Activated CD8-positive, alpha-beta memory T cell treated with anti-CD3 and anti-CD28 coated beads for 1 hour (primary cell): ENCODE measurements at places on chromosomes 12 and 14.

- no peak for DNase-seq
These were observed 46.9 kb upstream of the SLC16A7 start for GRCh38 chr12:59548930-59549329.

DNA sequence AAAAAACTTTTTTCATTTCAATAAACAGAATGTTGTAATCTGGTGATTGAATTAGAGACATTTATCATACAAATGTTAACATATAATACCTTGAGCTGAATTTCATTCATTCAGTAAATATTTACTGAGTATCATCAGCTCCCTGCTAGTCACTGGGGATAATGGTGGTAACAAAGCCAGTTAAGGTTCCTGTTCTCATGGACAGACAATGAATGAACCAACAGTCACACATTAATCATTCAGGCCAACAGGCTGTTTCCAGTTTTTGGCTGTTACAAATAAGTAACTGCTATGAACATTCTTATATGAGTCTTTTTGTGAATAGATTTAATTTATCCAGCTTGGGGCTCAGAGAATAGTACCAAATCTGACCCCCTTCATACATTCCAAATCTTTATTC lies 13.5 kb downstream of the EXD2 start:
- no peak for DNase-seq

GRCh38 chr14:96538097-96538989 lies 36.2 kb downstream of the PAPOLA start:
- no peak for DNase-seq

- no peak for DNase-seq
These were observed 2.4 kb upstream of the MLEC start for GRCh38 chr12:120684523-120684932.

DNA sequence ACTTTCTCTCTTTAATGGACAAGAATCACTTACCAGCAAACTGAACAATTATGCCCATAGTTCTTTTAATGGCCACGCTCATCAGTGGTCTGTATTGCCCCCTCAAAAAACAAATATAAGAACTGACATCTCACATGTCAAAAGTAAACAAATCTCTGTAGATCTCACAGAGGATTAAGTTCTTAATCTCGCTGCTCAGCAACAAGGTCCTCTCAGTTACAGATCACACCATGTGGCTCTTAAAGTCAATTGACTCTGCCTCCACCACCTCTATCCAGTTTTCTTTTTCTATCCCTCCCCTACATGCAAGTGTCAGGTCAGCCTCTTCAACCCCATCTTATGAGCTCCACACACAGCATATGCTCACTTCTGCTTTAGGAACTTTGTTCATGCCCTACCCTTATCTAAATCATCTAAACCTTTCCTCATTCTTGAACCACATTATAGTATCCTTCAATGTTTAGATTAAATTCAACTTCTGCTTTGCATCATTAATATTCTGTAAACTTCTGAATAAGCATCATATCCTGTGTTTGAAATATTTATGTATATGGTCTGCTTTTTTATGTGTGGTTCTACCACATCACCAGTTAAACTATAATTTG lies 7.2 kb downstream of the ADAM20 start:
- no peak for DNase-seq

DNA sequence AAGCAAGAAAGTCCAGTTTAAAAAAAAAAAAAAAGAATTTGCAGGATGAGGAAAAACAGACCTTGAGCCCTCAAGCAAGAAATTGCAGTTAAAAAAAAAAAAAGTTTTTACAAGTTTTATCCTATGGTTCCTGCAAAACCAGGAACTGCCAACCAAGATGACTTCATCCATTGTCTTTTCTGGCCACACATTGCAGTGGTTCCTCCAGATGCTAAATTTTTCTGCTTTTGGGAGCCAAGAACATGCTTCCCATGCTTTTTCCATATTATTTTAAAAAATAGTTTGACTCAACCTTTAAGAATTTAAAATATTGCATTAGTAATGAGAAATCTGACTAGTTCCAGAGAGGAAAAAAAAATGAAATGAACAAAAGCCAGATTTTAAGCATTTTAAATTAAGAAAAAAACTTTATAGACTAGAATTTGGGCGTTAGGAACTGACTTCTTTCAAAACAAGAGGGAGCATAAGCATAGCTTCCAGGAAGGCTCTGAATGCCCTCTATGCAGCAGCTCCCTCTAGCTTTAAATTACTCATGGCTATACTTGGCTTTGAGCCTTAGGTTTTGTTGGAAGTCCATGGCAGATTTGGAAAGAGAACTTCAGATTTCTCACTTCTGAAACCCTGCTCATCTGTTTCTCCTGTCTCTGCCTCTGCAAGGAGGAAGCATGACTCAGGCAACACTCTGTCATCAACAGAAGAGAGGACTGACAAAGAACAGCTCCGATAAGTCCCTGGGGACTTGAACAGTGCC lies 124.5 kb downstream of the GPR65 start:
- no peak for DNase-seq

- DNase-seq = no peak
These were observed 582.6 kb upstream of the ATP2B1 start for GRCh38 chr12:90290980-90291975.

DNA sequence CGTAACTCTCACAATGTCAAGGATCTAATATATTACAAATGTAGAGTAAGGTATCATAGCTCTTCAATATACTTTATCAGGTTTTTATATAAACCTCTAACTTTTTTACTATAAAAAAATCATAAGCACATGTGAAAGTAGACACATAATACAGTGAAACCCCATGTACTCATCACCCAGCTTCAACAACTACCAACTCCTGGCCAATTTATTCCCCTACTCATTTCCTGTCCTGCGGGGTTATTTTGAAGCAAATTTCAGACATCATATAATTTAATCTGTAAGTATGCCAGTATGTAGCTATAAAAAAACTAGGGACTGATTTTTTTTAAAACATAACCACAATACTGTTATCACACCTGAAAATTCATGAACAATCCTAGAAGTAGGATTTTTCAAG lies 47.7 kb downstream of the NOPCHAP1 start:
- DNase-seq = no peak

DNA sequence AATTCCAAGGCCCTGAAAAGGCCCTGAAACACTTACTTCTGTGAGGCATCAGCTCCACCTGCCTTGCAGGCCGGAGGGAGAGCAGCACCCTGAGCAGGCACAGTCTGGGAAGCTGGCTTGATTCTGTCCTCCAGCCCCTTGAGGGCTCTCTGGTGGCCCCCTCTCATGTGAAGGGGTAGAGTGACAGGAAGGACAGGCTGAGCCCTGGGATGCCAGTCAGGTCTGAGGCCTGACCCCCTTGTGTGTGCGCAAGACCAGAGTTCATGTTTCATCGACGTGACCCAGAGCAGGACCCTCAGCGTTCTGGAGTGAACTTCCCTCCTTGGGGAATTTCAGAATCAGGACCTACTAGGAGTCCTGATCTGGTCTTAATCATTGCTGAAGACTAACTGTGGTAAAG lies 1.3 kb downstream of the RNASE8 start:
- no peak for DNase-seq

DNA sequence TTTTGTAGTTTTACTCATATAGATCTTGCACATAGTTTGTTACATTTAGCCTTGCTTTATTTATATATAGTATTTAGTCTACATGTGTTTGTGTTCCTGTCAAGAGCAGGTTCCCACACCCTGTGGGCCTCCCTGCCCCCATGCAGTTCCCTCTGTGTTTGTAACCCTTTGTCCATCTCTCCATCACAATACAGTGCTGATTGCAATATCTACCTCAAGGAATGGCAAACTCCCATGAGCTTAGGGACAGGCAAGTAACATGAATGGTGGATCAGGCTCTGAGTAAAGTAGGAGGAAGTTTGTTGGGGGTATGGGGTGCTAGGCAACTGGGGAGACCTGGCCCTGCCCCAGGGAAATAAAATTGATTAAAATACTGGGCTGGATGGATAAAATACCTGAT lies 151.9 kb upstream of the MYL2 start:
- DNase-seq = no peak
